ENCODE measurements at places on chromosomes 3 and 15.

- no peak for DNase-seq
These were observed 310.8 kb downstream of the PTPRG start for GRCh38 chr3:61872077-61872706.

DNA sequence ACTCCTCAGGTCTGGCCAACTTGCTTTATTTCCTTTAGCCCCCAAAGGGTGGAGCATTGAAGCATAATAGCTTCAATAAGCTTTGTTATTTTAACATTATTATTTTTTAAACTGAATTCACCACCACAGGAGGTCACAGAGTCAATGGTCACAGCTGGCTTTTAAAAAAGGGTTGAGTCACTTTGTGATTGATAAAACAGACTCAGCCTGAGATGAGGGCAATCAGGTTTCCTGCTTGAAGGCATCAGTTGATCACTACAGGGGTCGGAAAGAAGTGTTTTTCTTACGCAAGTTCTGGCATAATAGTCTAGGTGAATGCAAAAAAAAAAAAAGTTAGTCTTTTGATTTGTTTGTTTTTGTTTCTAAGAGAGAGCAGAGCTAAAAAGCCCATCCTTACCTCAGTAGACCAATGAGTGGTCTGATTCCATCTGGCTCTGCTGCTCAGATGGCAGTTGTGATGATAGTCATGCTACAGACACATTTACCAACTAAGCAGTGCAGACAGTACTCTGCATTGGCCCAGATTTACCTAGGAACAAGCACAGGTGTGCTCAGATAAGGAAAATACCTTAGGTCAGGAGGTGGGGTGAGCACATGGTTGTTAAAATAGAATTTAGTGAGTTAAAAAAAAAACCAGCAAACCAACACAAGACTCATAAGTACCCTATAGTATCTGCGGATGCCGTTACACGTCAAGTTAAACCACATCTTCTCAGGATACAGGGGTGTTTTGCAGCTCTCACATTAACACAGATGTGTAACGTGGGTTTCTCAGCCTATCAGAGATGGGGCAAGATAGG lies 22.6 kb downstream of the ZNF80 start:
- no peak for DNase-seq

- no peak for DNase-seq
These were observed 26.6 kb downstream of the ACKR4 start for GRCh38 chr3:132623646-132624045.

GRCh38 chr3:196559826-196560225 lies 8.5 kb downstream of the WDR53 start:
- DNase-seq: no peak

DNA sequence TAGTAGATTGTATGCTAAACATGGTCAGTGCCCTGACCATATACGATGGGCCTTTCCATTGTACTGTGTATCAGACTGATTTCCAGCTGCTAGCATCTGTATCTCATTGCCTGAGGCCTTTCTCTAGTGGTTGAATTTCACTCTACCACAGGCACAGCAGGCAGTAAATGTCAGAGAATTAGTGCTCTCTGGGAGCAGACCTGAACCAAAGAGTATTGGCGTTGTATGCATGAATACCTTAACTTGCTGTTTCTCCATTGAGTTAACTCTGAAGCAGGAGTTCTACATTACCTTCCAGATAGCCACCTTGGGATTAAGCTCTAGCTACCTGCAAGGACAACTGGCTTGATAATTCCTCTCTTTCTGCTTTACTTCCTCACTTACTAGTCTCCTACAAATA lies 439.2 kb upstream of the EPHA3 start:
- DNase-seq: no peak

- no peak for DNase-seq
These were observed 8.1 kb upstream of the GAP43 start for GRCh38 chr3:115615001-115615814.

GRCh38 chr15:30001602-30002001 lies 81.2 kb upstream of the GOLGA8J start:
- no peak for DNase-seq

DNA sequence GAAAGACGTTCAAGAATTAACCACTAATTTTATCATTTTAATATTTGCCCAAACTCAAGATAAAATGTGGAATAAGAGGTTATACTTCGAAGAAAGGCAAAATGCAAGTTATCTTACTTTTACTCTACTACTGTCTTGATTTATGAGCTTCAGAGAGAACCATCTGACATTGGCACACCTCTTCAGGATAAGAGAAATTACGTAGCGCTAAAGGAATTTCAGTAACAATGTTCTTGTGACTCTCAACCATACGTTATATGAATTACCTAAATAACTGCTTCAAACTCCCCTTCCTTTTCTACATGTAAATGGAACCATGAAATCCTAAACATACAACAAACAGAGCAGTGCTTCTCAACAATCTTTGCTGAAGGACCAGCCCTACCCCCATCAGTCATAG lies 96.8 kb downstream of the ZNF385D start:
- DNase-seq: no peak

GRCh38 chr3:18216996-18217395 lies 208.1 kb downstream of the SATB1 start:
- no peak for DNase-seq

- DNase-seq: peak; percentile 6
These were observed 693 bp downstream of the CD200 start for GRCh38 chr3:112333381-112334317.

GRCh38 chr3:57512166-57512565 lies 32.0 kb downstream of the DNAH12 start:
- no peak for DNase-seq

- no peak for DNase-seq
These were observed 313.5 kb downstream of the PYDC2 start for GRCh38 chr3:191774485-191774884.

DNA sequence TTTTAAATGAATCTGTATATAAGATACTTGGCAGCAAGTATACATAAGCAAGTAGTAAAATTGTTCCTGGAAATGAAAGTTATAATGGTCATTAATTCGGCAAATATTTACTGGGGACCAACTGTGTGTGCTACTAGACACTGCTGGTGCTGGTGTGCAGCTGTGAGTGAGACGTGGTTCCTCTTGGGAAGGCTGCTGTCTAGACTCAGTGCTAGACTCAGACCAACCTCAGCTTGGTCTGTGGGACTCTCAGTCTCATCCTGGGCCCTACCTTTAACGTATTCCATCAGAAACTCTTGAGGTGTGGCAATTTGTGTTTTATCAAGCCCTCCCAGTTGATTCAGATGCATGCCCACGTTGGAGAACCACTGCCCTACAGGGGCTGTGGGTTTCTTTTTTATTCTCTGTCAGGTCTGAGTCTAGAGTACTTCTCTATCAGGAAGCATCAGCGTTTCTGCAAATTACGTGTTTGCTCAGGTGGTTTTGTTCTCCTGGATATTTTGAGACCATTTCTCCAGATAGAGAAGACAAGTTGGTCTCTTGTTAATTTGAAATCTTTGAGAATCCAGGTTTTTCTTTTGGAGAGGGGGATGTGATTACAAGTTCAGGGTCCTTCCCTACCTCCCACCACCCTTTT lies 6.8 kb downstream of the TLNRD1 start:
- no peak for DNase-seq

DNA sequence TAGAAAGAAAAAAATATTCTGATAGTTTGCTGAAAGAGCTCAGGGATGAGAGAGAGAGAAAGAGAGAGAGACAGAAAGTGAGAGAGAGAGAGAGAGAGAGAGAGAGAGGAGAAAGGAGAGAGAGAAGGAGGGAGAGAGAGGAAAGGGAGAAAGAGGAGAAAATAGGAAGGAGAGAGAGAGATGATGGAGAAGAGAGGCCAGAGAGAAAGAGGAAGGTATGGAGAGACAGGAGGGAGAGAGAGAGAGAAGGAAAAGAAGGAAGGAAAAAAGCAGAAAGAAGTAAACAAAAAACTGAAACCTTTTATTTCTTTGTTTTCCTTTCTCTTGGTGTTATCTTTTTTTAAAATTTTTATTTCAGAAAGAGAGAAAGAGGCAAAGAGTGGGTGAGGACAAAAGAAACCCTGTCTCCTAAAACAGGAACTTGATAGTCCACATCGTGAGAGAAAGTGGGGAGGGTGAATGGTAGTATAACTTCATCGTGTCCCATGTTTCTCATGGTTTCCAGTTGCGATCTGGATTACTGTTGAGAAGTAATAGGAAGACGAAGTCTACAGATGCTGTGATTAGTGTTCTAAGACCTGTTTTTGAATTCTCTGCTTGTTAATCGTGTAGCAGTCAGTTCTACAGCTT lies 279.7 kb downstream of the LPP start:
- DNase-seq: no peak

DNA sequence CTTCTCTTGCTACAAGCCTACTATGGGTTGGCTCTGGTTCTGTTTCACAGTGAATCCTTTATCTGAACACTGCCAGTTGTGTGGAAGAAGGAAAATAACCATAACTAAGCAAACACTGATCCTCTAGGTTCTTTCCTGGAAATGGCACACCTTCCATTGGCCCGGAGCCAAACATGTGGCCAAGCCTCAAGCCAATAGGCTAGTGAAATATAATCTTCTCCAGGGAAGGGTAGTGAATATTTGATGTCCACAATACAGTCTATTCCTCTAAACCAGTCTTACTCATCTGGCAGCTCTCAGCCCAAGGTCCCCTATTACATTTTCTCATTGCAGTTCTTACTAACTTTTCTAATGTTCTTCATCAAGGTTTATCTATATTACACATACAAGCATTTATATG lies 921.3 kb downstream of the TUSC7 start:
- DNase-seq: no peak

DNA sequence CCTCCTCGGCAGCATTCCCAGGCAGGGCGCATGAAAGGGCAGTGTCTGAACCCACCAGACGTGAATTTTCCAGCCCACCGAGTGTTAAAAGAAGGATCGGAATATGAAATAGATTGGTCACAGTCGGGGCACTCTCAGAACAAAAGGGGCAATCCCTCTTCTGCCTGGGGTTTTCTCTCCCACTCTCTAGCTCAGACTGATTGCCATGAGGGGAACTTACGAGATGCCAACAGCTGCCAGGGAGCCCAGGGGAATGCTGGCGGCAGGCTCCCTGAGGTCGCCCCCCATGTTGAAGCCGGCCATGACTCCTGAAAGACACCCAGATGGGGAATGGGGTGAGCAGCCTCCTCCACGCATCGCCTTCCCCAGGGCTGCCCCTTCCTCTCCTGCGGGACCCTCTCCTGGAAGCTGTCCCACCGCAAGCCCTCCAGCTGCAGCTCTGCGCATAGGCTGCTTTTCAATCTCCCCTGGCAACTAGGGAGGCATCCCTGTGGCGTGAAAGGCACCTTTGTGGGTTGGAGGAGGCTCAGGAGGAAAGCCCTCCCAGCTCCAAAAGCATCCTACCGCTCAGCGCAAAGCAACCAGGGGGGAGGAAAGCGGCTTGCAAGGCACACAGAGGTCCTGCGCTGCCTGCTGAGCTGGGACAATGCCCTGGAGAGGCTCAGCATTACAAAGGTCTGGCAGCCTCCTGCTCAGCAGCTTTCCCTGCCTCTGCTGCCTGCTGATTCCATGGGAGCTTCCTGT lies 64.8 kb upstream of the HEG1 start:
- no peak for DNase-seq

DNA sequence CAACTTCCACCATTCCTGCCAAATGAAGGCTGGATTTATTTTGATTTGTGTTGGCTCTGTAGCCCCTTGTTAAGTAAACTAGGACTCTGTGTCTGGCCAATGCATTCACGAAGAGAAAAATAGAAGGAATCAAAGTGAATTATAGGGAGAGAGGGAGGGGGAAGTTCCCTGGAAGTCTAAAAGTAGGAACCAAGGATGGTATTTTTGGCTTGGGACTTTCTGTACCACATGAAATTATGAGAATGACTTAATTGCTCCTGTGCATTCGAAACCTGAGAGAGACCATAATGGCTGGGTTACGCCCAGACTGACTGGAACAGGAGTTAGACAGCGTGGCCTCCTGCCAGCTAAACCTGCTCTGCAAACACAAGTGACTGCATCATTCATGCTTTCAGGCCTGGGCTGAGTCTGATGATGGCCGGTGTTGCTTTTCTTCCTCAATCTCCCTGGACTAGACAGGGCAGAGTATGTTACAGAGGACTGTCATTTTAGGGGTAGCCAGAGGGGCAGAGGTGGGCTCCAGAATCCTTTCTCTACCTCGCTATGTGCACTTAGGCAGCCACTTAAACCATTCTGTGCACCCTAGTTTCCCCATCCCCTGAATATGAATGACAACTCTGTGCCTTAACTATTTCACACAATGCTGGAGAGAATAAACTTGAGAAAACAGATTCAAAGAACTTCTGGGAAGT lies 58.9 kb downstream of the MYO1E start:
- DNase-seq: no peak

DNA sequence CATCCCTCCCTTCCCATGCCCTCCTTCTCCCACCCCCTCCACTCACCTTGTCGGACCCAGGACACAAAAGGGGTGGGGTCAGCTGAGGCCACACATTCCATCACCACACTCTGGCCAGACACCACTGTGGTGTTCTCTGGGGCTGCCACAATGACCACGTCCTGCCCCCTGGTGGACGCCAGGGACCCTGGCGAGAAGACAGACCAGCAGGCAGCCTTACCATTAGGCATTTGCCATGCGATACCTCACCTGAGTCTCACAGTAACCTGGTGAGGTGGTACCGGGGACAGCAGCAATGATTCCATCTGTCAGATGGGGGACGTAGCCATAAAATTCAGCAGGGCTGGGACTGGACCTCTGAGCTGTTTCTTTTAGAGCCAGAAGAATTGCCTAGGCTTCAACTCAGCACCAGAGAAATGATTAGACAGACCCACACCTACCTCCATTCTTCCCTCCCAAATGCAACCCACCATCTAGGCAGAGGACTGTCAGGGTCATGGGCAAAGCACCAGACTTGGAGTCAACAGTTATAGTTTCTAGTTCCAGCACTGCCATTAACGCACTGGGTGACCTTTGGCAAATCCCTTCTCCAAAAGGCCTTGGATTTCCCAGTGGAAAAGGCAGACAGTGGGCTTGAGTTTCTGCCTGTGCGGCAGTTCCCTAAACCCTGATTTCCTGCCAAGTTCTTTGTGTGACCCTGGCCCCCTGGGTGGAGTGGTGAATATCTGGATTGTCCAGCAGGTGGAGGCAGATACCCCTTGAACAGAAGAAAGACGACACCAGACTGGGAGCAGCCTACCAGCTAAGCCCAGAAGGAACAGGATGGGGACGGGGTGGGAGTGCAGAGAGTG lies 21.8 kb downstream of the IGDCC4 start:
- DNase-seq: peak; percentile 62

DNA sequence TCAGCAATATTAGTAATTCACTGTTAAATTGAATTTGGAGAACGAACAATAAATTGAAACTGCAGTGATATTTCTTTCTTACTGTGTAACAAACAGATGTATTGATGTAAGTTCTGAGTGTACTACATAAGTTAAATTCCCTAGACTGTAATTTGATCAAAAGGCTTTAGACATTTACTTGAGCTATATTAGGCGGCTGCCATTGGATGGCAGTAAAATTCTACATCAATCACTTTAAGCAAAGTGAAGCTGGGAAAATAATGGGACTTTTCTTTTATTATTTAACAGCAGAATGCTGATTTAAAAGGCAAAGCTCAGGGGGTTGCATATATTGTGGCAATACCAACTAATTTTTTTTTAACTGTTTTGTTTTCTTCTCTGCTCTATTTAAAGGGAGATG lies 212.6 kb upstream of the PLSCR5 start:
- DNase-seq: peak; percentile 27
